Cerebellar nuclear complex (tissue), 1 donor: ENCODE measurements at places on chromosomes 4 and X.

GRCh38 chrX:149937871-149938426, 342 bp downstream of the EOLA2 start:
- DNase-seq = no peak

DNA sequence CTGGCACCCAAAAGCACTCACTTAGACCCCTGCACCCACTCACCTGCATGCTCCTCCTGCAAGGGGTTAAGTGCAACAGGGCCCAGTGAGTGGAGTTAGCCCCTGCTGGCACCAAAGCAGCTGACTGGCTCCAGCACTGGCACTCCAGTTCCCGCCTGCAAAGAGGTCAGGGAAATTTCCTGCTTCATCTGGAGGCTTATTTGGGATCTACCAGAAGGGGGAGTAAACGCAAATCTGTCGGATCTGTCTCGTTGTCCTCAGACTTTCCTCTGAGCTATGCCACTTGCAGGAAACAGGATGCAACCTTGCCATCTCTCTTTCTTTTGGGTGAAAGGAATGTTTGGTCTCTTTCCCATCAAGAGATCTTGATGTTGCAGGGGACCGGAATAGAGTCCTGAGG, 435.6 kb downstream of the PCDH10 start:
- DNase-seq = no peak

GRCh38 chrX:140918398-140919038, 83.9 kb upstream of the SPANXB1 start:
- DNase-seq = no peak

DNA sequence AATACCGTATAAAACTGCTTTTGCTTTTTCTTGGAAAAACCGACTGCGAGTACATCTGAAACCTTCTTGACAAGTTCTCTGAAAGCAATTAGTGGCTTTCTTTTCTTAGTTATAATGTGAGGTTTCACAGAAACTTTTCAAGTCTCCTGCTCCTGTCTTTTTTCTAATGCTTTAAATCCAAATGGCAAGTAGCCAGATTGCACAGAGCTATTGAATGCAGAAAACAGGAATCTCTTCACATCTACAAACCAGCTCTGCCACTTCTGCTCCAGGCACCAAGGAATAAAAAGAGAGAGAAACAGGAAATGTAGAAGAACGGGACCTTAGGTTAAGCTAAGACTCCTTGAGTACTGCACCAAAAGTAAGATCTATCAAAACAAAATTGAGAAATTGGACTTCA, 267.3 kb upstream of the TET2 start:
- no peak for DNase-seq

DNA sequence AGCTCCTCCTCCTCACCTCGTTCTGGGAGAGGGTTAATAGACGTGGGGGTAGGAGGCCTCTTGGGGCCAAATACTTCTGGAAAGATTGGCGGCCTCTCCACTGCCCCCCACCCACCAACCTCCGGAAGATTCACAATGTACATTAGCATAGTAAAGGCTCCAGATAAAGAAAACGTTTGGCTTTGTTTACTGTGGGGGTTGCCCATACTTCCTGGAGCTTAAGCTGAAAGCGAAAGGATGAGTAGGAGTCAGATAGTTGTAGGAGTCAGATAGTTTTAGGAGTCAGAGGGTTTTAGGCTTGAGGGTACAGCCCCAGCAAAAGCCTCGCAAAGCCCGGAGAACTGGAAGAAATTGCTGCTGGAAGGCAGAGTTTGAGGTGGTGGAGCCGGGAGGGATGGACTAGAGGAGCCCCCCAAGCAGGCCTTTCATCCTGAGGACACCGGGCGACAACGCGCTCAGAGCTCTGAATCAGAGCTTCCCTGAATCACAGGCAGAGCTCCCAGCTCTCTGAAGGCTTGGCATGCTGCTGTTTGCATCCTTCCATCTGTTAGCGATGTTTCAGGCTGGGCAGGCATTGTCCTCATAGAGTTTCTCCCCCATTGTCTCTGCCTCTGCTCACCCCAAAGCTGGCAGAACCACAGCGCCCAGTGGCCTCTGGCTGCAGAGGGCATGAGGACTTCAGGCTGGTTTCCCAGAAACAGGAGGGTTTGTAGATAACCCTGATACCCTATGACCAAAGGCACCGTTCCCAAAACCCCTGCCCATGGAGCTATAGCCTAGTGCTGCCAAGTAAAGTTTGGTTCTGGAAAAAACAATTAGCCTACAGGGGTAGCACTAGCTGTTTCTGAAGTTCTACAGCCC, 280.7 kb downstream of the BCOR start:
- no peak for DNase-seq

DNA sequence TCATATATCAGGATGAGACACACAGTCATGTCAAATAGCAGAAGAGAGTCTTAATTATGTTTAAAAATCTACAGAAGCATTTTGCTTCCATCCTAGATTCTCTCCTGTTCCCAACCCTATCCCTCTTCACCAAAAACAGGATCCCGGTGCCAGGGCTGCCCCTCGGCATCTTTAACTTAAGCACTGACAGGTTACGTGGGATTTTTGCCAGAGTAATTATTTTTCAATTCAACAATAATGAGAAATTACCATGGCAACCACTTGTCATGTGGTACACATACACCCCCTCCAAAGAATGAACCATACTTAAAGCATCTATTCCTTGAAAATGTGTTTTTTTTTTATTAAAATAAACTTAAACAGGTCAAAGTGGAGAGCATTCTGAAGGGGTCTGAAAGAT, 130.6 kb downstream of the LDB2 start:
- no peak for DNase-seq

GRCh38 chrX:148382983-148383382, 117.4 kb upstream of the AFF2 start:
- no peak for DNase-seq

- DNase-seq = no peak
Observed at GRCh38 chrX:81120936-81121371, 80.8 kb downstream of the HMGN5 start.

DNA sequence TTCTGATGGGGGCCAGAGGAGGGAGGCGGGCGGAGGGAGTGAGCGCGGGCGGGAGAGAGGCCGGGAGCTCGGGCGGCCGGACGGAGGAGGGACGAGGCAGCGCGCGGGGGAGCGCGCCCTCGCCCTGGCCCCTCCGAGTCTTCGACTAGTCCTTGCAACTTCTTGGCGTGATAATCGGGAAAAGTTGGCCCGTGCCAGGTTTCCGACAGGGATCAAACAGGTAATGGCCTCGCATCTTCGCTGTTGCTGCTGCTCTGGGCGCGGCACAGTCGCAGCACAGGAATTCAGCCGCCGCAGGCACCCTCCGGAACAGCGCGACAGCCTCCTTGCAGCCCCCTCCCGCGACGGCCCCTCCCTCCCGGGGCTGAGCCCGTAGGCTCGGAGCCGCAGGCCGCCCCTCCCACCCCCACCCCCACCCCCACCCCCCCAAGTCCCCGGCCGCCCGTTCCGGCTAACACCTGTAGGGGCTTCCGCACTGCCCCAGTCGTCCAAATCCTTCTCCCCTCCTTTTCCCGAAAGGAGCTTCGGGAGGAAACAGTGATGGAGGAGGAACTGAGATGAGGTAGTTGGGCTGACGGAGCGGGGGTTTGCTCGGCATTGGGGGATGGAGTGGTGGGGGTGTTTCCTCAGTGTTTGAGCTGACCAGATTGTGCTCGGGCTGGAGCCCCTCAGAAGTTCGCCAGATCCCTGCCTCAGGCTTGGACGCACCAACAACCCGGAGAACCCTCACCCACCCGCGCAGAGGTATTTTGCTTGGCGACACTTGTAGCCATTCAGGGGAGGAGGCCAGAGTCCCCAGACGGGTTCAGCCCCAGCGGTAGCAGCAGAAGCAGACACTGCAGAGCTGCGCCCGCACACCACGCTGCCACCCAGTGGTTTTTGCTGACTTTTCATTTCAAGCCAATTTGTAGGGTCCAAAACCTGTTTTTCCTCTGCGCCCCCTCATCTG, at the start of gene FGF13:
FGF13 (minus strand) TSS at position 319 of the 949 bp plus-strand sequence. CDS start 714 bp downstream, outside the sequence.
- no peak for DNase-seq

- DNase-seq = no peak
Observed at GRCh38 chr4:40247350-40247749, 50.5 kb downstream of the RHOH start.
